Activated T-helper 9 cell treated with anti-CD3 and anti-CD28 coated beads, Interleukin-2, amount 50 U/mL, for 16 hours (primary cell): ENCODE measurements at places on chromosomes 13 and 19.

DNA sequence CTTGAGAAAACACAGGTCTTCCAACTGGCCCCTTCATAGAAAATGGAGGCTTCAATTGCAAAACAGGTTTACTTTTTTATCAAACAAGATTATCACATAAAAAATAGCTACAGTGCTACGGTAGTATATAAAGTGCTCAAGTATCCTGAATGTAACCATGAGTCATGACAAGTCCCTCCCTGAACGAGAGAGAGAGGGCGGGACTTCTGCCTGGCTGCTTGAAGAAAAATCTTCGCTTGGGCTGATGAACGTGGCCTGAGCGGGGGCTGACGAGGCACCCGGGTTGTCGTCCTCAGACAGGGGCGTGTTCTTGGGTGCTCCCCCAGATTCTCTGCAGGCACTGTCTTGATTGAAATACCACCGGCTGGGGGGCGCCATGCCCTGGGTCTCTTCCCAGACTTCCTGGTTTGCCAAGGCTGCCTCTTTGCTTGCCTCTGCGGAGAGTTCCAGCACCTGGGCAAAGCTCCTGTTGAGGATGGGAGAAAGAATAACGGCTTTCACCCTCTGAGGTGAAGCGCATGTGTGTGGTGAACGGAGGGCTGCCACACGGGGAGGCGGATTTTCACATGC is 23.2 kb upstream of the CPAMD8 start:
- no peak for DNase-seq

- no peak for DNase-seq
These were observed 3.9 kb upstream of the IL12RB1 start for GRCh38 chr19:18090545-18091216.

DNA sequence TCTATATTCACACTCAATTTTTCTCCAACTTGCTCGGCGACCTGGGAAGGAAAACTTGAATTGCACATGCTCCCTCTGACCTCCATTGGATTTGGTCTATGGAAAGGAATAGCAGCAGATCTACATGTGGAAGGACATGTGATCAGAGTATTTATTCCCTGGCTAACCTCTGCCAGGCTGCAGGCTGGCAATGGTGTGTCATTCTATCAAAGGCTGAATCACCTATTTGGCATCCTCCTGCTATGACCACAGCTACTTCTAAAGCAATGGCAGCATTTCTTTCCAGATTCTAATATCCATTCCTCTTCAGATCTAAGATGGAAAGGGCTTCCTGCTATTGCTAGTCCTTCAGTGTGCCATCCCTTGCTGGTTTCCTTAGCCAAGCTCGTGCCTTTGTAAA is 144.3 kb upstream of the FREM2 start:
- DNase-seq = no peak

GRCh38 chr19:3452171-3452941 is 28.0 kb downstream of the SMIM24 start:
- DNase-seq = no peak

- DNase-seq = no peak
These were observed 6.0 kb downstream of the CYP4F11 start for GRCh38 chr19:15928321-15928720.

DNA sequence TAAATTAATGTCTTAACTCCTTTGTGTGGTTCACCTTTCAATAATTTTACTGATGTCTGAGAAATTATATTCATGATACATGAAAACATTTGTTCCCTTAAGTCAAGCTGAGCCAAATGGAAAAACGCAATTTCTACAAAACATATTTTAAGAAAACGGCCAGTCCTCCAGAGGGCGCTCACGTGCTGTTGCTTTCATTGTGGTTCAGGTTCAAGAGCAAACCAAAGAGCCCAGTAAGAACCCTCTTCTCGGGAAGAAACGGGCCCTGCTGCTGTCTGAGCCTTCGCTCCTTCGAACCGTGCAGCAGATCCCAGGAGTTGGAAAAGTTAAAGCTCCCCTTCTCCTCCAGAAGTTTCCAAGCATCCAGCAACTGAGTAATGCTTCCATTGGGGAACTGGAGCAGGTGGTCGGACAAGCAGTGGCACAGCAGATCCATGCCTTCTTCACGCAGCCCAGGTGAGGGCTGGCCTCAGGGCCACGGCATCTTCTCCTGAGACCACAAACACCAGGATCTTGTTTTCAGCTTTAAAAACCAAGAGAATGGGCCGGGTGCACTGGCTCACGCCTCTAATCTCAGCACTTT is 4.3 kb downstream of the FAAP24 start:
- peak; percentile 42 for DNase-seq
